Astrocyte of the spinal cord (primary cell): ENCODE measurements at places on chromosomes 16 and 17.
A peak's percentile ranks its signal among the peaks of the same experiment; 100 is the strongest.

- DNase-seq = peak; percentile 75
These were observed 14.7 kb upstream of the WNT3 start for GRCh38 chr17:46832945-46833839.

DNA sequence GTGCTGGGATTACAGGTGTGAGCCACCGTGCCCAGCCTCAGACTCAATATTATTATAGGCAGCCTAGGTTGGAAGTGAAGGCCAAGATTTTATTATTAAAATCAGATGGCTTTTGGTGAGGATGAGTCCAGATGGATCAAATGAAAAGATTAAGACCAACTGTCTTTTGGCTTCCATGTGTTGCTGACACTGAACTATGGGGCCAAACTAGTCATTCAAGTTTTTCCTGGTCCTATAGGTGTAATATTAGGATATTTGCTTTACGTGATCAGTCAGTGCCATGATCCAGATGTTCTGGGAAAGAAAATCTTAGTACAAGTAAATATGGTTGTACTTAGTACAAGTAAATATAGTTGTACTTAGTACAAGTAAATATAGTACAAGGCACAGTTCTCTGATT lies 140.6 kb downstream of the MAP2K6 start:
- no peak for DNase-seq

- DNase-seq = peak; percentile 77
These were observed 100.5 kb downstream of the XYLT1 start for GRCh38 chr16:17370223-17370707.

DNA sequence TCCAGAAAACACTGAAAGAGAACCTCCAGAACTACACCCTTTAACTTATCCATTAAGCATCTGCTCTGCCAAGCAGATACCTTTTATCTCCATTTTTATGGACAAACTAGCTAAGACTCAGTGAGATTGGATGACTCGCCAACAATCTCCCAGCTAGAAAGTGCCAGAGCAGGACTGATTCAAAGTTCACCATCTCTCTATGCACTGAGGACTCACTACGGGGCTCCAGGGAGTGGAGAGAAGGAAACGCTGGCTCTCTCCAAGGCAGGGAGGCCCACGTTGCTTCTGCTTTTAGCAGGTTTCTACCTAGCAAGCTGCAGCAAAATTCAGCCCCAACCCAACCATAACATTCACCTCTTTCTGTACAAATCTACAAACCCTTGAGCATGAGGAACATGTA lies 52.8 kb upstream of the ARHGAP44 start:
- DNase-seq = peak; percentile 5

GRCh38 chr16:11260596-11260966 lies 4.6 kb upstream of the SOCS1 start:
- no peak for DNase-seq

DNA sequence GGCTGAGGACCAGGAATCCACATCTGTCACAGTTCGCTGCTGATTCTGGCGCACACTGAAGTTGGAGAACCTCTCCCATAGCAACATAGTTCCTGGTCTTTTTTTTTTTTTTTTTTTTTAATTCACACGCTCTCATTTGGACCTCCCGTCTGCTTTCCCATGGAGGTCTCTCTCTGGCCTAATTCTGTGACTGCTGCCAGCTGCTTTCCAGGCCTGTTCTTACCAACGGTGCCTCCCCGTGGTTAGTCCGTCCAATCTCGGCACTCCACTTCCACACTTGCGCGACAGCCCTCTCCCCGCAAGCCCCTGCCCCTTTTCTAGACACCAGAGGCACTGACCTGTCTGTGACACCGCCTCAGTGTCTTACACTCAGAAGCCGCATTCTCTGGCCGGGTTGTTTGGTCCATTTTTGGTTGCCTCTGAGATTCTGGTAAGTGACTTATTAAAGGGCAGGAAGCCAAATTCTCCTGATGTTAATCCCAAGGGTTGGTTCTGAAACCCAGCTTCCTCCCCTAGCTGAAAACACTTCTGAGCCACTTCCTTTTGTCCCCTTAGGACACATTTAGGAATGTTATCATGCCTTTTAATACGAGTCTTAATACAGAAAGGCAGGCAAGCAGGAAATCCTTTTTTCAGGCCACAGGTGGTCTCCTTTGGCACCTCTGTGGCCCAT lies 1.1 kb upstream of the AKTIP start:
- peak; percentile 46 for DNase-seq

- DNase-seq = peak; percentile 13
These were observed 118.1 kb downstream of the ENGASE start for GRCh38 chr17:79192503-79193351.

DNA sequence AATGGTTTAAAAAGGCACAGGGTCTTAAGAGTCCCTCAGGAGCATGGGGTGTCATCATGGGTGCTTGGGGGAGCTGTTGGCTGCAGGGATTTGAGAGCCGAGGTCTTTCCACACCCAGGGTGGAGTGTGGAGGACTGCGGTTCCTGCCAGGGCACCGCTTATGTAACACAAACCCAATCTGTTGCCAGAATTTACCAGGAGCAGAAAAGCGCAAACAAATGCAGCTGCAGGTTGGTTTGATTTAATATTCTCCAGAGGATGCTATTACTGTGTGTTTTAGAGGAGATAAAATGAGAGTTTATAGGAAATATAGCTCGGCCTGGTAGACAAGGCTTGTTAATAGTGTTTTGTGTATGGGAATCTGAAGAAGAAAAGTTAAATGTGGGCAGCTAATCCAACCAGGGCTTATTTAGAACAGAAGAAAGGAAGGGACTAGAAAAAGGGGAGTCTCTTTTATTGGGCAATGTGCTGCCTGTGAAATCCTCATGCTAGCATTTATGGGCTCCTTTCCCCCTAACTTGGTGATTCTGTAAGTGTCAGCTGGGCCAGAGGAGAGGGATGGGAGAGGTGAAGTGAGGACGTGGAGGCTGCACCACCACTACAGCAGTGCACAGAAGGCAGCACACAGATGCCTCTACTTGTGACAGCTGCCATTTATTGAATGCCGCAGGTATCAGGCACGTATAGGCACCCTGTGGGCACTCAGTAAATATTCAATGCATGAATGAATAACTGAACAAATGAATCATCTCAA lies 174.7 kb downstream of the KATNIP start:
- DNase-seq = no peak

GRCh38 chr16:24119807-24120206 lies 136.3 kb upstream of the CACNG3 start:
- no peak for DNase-seq

- peak; percentile 70 for DNase-seq
These were observed 5.6 kb downstream of the SF3B3 start for GRCh38 chr16:70529051-70529777.

- no peak for DNase-seq
These were observed 2.1 kb downstream of the SSTR2 start for GRCh38 chr17:73166731-73167581.

GRCh38 chr16:5175266-5175665 lies 77.7 kb upstream of the EEF2KMT start:
- DNase-seq = no peak

GRCh38 chr17:27445971-27446370 lies 10.3 kb upstream of the KSR1 start:
- DNase-seq = no peak

- no peak for DNase-seq
These were observed 12.7 kb upstream of the APPBP2 start for GRCh38 chr17:60538726-60539125.

- DNase-seq = no peak
These were observed 140.4 kb downstream of the ENGASE start for GRCh38 chr17:79214940-79215604.

GRCh38 chr16:21053590-21053989 lies 97.1 kb downstream of the DNAH3 start:
- no peak for DNase-seq

DNA sequence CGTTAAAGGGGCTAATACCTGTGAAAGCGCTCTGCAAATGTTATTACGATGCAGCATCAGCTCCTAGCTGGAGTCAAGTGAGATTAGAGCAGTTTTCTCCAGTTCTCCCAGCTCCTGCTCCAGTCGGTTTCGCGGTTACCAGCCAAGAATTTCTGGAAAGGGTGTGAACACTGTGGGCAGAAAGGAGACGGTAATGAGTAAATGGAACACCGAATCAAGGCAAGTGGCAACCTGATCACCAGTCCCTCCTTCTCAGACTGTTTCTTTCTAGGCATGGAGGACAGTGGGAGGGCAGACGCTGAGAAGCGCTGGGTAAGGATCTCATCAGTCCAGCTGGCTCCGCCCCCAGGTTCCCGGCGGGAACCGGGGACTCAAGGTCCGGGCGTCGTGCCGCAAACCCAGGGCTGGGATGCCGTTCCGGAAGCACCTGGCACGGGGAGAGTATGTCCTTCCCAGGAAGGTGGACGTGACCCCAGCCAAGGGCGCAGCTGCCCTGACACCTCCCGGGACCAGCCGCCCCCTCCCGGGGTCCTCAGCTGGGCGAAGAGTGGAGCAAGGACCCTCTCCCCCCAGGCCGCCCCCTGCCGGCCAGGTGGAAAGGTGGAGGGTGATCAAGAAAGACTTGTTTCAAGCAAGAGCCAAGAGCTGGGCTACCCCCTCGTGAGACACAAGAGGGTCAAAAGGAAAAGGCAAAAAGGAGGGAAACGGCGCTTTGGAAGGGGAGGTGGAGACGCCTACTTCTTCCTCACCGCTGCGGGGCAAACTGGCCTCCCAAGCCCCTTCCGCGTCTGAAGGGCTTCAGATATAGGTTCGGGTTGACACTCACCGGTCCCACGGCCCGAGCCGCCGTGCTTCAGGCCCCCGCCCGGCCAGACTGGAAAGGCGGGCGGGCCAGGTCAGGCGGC lies 481 bp downstream of the MYO19 start:
- peak; percentile 50 for DNase-seq

- DNase-seq = peak; percentile 0
These were observed at the start of gene IKZF3 for GRCh38 chr17:39863918-39864746. TSS of gene IKZF3 (minus strand) at chr17:39864312. CDS start at chr17:39864126, 186 bp downstream.

DNA sequence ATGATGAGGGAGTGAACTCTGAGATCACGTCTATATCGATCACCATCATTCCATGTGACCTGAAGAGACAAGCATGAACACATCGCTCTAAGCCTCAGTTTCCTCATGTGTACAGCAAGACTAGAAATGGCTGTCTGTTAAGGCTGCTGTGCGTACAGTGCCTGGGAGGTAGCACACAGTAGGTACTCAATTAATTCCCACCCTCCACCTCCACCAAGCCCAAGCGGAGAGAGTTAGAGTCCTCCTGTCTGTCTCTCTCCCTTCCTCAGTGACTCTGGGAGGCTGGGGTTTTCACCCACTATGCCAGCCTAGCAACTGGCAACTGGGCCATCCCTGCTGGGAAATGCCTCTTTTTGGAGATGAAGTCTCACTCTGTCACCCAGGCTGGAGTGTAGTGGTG lies 318.3 kb upstream of the CCL2 start:
- DNase-seq = no peak
